ENCODE measurements at places on chromosomes 1 and 21.

GRCh38 chr1:10561955-10562354 is 87.2 kb downstream of the PEX14 start:
- peak; percentile 63 for DNase-seq

DNA sequence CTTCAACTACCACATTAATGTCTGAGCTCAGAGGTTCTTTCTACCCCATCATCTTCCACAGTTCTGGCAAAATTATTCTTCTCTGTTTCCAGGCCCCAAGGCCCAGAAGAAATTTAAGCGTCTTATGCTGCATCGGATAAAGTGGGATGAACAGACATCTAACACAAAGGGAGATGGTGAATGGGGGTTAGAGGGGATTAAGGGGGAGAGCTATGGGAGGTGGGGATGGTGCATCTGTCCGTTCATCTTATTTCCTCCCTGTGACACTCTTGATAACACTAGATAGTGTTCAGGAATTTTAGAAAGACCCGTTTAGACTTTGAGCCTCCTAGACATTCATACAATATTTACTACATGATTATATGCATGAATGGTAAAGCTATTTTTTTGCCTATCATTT is 17.6 kb upstream of the RPRD2 start:
- DNase-seq: no peak

GRCh38 chr1:109764561-109765482 is 1.1 kb upstream of the EPS8L3 start:
- no peak for DNase-seq

DNA sequence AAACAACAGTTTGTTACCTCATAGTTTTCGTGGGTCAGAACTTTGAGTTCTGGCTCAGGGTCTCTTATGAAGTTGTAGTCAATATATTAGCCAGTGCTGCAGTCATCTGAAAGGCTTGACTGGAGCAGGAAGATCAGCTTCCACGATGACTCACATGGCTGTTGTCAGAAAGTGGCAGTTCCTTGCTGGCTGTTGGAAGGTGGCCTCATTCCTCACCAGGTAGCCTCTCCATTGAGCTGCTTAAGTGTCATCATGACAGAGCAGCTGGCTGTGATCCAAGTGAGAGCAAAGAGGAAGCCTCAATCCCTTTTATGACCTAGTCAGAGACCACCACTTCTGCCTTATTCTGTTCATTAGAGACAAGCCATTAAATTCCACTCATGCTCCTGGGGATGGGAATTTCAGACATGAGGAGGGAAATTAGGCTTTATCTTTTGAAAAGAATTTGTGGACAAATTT is 5.6 kb downstream of the OSBPL9 start:
- peak; percentile 86 for DNase-seq

GRCh38 chr1:167328816-167329483 is 108.3 kb downstream of the POU2F1 start:
- peak; percentile 66 for DNase-seq

GRCh38 chr1:186374303-186375151 is 526 bp downstream of the TPR start:
- no peak for DNase-seq

GRCh38 chr21:28588997-28589396 is 403.7 kb downstream of the LTN1 start:
- DNase-seq: no peak

DNA sequence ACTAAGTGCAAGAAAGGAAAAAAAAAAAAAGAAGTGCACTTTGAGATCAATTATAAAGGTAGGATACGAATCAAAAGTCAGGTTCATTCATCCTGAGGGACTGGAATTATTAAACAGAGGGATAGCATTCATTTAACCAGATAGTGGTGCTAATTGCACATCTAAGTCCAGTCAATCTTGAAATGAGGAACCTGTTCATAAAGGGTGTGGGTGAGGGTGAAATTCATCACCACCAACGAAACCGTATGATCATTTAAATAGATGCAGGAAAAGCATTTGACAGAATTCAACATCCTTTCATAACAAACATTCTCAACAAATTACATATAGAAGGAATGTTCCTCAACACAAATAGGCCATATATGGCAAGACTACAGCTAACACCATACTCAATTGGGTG is 5.6 kb downstream of the CTSS start:
- DNase-seq: no peak

- DNase-seq: no peak
Measured at GRCh38 chr1:181645171-181645570, 161.9 kb downstream of the CACNA1E start.

- no peak for DNase-seq
Measured at GRCh38 chr1:62362061-62362917, 43.1 kb upstream of the KANK4 start.

DNA sequence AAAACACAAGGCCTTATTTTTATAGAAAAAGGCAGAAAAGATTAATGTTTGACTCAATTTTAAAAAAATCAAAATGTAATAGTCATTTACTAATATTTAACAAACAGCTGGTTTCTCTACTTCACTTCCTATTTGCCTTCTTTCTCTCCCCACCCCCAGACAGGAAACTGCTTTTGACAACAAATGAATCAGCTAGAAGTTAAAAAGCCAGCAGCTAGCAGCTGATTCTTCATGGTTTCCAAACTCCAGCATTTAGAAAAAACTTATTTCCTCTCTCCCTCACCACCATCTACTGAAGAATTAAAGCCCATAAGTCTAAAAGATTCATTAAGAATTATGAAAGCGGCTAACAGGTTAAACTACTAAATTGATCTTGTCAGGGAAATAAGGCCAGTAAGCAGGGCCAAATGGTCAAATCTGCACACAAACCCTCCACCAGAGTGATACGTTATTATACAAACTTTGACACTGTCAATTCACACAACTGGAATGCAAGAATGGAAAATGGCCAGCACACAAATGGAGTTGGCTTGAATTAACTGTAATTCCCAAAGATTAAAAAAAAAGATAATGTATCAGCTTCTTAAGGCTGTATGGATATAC is 4.0 kb downstream of the WDR26 start:
- DNase-seq: no peak

GRCh38 chr1:32404946-32405345 is 10.7 kb upstream of the BSDC1 start:
- DNase-seq: no peak

DNA sequence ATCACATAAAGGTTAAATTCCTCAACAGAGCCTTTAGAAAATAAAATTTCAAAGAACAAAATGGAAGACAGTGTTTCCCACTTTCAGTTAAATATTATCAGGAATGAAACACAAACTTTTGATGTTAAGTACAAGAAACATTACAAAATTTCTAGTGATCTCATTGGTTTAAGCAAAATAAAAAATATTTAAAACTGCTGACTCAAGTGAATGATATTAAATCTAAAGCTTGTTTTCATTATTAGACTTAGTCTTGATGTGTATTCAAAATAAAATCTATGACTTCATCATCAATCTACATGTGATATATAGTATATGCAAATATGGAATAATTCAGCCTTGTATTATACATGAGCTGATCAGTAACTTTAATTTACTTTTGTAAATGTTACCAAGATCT is 584.9 kb downstream of the PTBP2 start:
- DNase-seq: no peak

GRCh38 chr21:42195378-42196031 is 23.4 kb upstream of the ABCG1 start:
- no peak for DNase-seq

- no peak for DNase-seq
Measured at GRCh38 chr1:11800756-11801433, 4.9 kb downstream of the MTHFR start.

- DNase-seq: no peak
Measured at GRCh38 chr1:59409986-59410385, 113.1 kb downstream of the FGGY start.

DNA sequence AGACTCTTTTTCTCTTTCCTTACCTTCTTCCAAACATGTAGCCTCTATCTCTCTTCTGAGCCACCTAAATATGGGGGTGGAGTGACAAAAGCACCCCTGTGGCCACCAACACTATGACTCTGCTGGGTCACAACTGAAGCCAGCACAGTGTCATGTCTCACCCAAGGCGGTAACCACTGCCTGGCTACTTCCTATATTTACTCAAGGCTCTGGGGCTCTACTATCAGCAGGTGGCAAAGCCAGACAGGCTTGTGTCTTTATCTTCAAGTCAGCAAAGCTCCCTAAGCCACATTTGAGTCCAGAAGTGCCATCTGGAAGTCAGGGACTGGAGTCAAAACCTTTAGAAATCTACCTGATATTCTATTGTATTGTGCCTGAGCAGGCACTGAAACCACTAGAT is 1515.2 kb downstream of the PLA2G4A start:
- no peak for DNase-seq

- DNase-seq: peak; percentile 61
Measured at GRCh38 chr1:41498391-41498790, 13.9 kb upstream of the EDN2 start.

- no peak for DNase-seq
Measured at GRCh38 chr1:46532095-46532494, 19.4 kb downstream of the KNCN start.

DNA sequence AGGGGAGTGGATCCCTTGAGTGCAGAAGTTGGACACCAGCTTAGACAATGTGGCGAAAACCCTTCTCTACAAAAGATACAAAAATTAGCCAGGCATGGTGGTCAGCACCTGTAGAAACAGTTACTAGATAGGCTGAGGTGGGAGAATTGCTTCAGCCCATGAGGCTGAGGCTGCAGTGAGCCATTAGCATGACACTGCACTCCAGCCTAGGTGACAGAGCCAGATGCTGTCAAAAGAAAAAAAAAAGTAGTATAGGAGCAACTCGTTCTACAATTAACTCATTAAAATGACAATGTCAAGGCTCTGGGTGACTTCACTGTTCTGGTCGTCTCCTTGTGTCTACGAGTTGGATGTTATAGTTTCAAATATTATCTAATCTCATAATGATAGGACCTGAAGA is 370.6 kb upstream of the NCAM2 start:
- DNase-seq: peak; percentile 60

DNA sequence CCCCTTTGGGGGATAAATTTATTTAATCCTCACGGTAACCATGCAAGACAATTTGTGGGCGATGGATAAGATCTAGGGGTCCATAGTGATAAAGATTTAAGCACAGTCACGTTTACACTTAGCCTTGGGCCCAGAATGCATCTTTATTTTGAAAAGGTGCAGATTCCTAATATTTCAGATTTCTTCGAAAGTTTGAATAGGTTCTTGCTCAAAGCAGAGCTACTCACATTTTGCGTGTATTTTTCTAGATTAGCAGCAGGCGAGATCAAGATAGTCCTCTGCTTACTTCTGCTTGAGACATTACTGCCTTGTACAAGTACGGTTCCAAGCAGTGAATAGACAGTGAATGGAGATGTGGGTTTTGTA is 647 bp downstream of the TSEN15 start:
- DNase-seq: no peak

DNA sequence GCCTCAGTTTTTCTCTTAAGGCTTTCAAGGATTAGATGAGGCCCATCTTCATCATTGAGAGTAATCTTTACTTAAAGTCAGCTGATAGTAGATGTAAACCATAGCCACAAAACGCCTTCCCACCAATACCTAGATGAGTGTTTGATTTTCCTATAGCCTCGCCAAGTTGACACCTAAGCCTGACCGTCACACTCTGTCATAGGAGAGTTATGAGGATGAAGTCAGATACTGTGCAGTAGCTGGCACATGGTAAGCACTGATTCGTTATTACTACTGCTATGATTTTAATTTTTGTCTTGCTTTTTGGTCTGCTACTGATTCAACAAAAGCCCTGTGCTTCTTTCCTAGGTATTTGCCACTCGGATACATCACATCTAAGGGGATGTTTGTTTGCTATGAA is 395.5 kb downstream of the RPS6KC1 start:
- DNase-seq: no peak

GRCh38 chr1:166282391-166283137 is 115.8 kb upstream of the FAM78B start:
- no peak for DNase-seq
